Activated T-helper 2 cell treated with anti-CD3 and anti-CD28 coated beads, Interferon-gamma antibody, Interleukin-2, Interleukin-4, amounts not matched to agents 10 μg/mL and 5 μg/mL and 100 μg/mL, durations not matched to agents 14 hours and 24 hours and 36 hours (primary cell): ENCODE measurements at places on chromosomes 1 and 21.

DNA sequence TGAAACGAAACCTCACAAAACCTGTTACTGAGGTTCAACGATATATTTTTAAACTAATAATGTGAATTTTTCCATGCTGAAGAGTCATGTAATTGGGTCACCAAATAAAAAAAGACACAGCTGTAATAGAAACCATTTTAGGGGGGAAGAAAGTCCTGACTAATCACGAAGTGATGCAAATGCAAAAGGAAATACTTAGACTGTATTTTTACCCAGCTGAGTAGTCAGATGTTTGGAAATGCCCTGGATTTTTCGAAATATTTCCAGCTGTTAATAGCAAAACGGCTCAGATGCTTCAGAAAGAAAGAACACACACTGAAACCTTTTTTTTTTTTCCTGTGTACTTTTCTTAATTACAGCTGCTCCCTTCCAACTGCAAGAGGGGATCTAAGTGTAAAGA, 210.3 kb downstream of the SETD4 start:
- no peak for DNase-seq

- DNase-seq, result no peak
Observed at GRCh38 chr1:205068001-205068400, 16.3 kb downstream of the TMEM81 start.

- no peak for DNase-seq
Observed at GRCh38 chr1:63148825-63149645, 173.3 kb upstream of the FOXD3 start.

GRCh38 chr1:206859082-206859521, 6.3 kb upstream of the IL20 start:
- DNase-seq, result no peak

DNA sequence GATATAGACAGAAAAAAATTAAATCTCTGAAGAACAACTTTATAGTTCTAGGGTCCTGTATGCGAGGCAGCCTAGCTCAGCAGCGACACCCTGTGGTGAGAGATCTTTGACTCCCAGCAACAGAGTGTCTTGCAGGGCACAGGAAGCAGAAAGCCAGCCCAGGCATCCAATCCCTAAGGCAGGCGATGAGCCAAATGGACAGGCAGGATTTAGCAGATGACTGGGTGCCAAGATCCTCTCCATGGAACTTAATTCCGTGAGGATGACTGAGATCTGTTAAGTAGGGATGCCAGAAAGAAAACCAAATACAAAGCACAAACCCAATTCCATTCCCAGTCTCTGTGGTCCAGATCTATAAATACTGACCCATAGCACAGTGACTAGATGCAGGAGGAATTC, 38.8 kb downstream of the HLCS start:
- peak; percentile 50 for DNase-seq

- DNase-seq, result no peak
Observed at GRCh38 chr21:38496224-38496623, 2.1 kb downstream of the ERG start.

DNA sequence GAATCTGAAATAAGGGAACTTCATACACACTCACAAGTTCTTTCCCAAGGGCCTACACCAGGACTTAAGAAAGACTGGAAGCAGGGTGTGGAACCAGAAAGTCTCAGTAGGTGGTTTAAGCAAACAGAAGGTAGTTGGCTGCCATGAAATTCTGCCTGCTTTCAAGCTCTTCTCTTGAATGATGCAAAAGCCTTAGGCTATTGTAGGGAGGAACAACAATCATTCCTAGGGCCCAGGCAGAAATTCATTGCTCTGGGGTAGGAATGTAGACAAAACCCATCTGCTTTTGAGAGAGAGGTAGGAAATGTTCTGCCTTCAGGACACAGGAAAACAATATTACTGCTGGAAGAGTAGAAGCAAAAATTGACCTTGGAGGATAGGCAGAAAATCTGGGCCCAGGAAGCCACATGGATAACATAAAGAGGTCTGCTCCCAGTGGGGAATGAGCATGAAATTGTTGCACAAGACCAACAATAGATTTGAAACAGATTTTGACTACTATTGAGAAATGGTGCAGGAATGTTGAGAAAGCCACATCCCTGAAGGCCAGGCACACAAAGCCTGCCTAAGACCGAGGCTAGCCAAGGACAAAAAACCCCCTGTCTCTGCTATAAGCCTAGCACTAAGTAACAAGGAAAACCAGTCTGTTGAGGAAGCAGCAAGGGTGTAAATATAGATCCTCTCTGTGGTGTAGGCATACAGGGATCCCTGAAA, 22.7 kb upstream of the SFT2D2 start:
- no peak for DNase-seq

- no peak for DNase-seq
Observed at GRCh38 chr1:208233546-208233945, 10.6 kb downstream of the PLXNA2 start.

DNA sequence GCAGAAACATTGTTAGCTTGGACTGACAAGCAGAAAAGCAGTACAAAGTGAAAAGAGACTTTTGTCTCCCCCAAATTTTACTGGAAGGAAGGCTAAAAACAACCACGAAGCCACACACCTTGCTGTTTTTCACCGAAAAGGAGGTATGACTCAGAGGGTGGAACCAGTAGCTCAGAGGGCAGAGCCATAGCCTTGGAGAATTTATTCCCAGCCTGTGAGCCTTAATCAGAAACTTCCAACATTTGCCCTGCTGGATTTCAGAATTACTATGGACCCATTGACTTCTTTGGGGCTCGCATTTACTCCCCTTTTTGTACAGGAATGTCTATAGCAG, 32.0 kb downstream of the RPS6KC1 start:
- no peak for DNase-seq

GRCh38 chr1:45026446-45026845, 14.4 kb downstream of the UROD start:
- no peak for DNase-seq

DNA sequence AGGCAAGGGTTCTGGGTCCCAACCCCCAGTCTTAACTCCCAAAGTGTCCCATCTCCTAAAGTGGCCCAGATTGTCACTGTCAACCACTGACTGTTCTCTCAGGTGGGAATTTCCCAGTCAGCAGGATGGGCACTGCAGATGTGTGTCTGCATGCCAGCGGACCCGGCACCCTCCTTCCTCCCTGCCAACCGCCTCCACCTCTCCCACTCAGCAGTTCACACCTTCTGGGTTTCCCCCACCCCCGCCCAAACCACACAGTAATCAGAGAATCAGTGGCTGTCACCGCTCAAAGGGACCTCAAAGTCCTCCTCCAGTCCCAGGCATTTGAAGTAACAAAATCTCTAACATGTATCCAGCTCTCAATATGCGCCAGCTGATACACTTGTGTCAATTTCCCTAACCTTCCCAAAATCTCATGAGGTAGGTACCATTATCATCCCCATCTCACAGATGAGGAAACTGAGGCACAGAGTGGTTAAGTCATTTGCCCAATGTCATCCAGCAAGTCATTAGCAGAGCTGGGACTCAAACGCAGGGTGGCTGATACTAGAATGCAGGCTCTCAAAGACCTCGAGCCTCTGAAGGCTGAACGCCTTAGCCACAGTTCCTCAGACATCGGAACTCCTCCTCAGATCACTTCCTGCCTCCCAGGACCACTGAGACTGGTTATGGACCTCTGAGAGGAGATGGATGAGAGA, 4.8 kb downstream of the RUNX3 start:
- DNase-seq, result peak; percentile 69

- no peak for DNase-seq
Observed at GRCh38 chr1:47431534-47431933, 6.3 kb upstream of the FOXD2 start.

GRCh38 chr1:179053486-179053885, 27.8 kb downstream of the FAM20B start:
- DNase-seq, result no peak

GRCh38 chr1:230157420-230158390, 90.7 kb downstream of the GALNT2 start:
- no peak for DNase-seq

GRCh38 chr1:51214615-51215131, 21.4 kb upstream of the RNF11 start:
- DNase-seq, result peak; percentile 29

DNA sequence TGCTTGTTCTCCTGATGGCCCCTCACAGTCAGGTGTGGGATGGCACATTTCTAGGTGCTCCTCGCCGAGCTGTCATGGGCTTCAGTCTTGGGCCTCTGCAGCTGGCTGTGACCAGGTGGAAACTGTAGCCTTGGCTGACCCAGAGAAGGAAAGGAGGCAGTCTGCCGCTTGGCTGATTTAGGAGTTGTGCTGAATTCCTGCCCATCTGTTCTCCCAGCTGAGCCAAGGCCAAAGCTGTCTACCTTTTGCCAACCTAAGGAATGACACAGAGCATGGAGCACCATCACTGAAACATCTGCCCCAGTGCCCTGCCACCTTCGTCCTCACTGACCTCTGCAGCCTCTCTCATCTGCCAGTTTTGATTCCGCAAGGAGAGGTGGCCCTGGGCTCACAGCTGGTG, 27.9 kb downstream of the UTP25 start:
- no peak for DNase-seq

DNA sequence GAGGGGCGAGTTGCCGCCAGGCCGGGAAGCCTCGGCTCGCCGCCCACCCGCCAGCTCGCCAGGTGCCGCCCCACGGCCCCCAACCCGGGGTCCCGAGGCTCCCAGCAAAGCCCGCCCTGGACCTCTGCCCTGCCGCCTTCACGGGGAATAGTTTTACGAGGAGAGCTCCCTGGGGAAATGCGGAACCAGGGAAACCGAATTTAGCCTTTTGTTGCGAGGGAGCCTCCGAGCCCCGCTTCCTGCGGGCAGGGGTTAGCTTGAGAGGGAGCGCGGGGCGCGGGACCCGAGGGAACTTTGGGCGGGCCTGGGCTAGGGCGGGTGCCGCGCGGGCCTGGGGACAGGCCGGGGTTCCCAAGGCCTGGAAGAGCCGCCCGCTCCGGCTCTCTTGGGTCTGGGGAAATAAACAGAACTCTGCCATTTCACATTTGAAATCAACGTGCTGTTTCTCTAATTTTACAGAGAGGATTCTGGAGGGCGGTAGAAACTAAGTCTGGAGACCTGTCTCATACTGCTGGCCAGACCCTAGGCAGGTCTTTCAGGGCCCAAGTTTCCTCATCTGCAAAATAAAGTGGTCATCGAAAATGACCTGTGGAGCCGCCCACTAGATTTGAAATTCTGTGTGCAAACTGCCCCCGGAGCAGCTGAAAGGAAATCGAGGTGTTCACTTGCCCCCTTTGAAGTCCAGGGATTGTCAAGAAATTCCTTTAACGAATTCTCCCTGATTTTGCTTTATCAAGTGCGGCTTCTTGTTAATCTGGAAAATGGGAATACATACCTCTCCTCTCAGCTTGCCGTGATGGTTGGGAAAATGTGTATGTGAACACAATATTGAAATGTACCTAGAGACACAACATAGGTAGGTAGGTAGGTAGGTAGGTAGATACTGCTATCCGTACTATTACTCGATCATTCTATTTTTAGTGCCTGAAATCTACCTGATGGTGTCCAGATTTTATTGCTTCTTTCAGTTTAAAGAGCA, 749 bp upstream of the GLUL start:
- no peak for DNase-seq

- no peak for DNase-seq
Observed at GRCh38 chr1:22295856-22296255, 153.0 kb upstream of the WNT4 start.

GRCh38 chr1:31376375-31377134, 3.7 kb upstream of the FABP3 start:
- no peak for DNase-seq

- DNase-seq, result no peak
Observed at GRCh38 chr1:212977781-212978645, 27.7 kb downstream of the VASH2 start.

DNA sequence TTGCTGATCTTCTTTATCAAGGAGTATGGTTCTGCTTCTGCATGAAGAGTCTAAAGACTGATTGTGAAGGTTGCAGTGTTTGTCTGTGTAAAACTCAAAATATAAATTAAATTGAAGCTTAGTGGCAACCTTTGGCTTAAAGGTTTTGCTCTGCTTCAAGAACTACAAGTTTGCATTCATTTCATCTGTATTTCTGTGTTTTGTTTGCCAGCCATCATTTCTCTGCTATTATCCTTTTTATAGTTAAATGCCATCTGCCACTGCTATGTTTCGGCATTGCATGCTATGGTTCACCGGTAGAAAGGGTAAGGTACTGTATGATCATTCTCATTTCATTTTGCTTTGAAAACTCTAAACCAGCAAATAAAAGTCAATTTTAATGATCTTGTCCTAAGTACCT, 52.9 kb downstream of the OSBPL9 start:
- no peak for DNase-seq

- no peak for DNase-seq
Observed at GRCh38 chr1:180181048-180181447, 26.4 kb downstream of the QSOX1 start.

GRCh38 chr1:205260948-205261732, 33.4 kb downstream of the TMCC2 start:
- DNase-seq, result no peak

- DNase-seq, result no peak
Observed at GRCh38 chr1:32619701-32620485, 30.5 kb downstream of the ZBTB8OS start.

DNA sequence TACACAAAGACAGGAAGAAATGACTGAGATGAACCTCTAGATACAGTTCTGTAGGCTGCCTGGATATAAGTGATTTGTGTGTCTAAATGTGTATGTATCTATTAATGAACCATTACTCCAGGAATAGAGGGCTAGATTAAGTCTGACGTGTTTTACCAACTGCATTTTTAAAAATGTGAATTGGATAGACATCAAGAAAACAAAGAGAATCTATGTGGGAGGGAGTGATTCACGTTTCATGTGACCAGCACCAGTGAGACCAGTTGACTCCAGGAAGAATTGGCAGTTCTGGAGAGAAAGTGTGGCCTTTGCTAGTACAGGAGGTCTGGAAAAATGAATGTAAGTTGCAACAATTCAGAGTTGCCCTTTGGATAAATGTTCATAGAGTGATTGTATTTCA, 53.4 kb upstream of the RGS21 start:
- no peak for DNase-seq

- no peak for DNase-seq
Observed at GRCh38 chr1:206960676-206961386, 9.4 kb downstream of the FCAMR start.
